ENCODE measurements at places on chromosomes 5 and 9.

GRCh38 chr5:114782869-114783268 lies 386.8 kb downstream of the TRIM36 start:
- peak; percentile 48 for DNase-seq

DNA sequence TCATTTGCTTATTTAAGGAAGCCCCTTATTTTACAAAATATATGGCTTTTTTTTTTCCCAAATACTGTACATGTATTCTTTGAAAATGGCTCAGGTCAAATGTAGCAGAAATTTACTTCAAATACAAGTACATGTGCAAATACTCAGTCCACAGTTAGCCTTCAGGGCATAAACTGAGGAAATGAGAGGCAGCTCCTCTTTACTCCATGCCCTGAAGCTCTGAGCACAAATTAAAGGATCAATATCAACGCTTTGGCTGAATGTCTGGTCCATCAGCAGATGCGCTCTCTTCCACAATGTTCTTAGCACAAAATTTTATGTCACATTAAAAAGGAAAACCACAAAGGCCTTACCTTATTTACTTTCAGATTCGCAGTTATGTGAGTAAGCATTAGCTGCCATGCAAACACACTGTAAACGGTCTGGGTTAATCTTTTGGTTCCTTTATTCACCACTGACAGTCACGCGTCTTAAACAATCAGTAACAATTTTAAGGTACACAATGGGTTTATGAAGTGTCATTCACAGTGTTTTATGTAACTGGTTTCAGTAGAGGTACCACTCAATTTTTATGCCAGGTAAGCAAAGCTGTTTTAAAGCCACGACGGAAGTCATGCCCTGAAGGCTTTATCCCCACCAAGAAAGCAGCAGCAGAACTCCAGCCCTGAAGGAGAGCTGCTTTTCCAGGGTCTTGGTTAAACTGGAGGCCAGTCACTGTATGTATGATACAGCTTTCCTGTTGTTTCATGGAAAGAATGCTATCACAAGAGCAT lies 103.4 kb downstream of the OTULIN start:
- DNase-seq = no peak

- no peak for DNase-seq
Observed at GRCh38 chr5:66602621-66603020, 6.4 kb downstream of the MAST4 start.

DNA sequence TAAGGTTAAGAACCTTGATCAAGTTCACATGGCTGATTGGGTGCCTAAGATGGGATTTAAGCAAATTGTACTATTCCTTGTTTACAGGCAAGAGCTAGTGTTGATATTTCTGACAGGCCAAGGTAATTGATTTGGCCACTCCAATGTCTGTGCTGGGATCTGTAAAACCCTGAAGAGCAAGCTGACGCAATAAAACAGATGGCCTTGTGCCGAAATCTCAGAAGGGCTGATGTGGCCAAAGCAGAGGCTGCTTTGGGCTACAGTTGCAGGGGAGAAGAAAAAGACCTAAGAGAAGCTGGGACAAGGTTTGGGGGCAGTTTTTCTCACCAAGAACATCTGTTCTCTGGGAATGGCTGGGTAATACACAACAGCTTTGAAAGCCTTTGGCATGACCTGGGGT lies 463.2 kb upstream of the ZNF608 start:
- no peak for DNase-seq

- no peak for DNase-seq
Observed at GRCh38 chr5:170892196-170892595, 30.4 kb downstream of the RANBP17 start.

DNA sequence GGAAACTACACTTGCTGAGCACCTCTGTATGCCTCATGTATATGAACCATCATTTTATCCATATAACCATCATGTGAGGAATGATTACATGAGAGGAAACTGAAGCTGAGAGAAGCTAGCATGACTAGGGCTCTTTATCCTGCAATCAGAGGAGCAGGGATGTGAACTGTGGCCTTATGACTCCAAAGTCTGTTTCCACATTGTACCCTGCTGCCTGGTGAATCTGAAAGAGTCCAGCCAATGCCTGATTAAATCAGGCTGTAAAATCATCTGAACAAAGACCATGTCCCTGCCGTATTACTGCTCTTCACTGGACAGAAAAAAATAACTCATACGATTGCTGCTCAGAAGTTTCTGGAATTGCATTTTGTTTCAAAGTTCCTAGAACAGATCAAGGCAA lies 67.0 kb downstream of the LPAR1 start:
- no peak for DNase-seq

- peak; percentile 35 for DNase-seq
Observed at GRCh38 chr9:133306242-133307204, 29.5 kb downstream of the SURF6 start.

DNA sequence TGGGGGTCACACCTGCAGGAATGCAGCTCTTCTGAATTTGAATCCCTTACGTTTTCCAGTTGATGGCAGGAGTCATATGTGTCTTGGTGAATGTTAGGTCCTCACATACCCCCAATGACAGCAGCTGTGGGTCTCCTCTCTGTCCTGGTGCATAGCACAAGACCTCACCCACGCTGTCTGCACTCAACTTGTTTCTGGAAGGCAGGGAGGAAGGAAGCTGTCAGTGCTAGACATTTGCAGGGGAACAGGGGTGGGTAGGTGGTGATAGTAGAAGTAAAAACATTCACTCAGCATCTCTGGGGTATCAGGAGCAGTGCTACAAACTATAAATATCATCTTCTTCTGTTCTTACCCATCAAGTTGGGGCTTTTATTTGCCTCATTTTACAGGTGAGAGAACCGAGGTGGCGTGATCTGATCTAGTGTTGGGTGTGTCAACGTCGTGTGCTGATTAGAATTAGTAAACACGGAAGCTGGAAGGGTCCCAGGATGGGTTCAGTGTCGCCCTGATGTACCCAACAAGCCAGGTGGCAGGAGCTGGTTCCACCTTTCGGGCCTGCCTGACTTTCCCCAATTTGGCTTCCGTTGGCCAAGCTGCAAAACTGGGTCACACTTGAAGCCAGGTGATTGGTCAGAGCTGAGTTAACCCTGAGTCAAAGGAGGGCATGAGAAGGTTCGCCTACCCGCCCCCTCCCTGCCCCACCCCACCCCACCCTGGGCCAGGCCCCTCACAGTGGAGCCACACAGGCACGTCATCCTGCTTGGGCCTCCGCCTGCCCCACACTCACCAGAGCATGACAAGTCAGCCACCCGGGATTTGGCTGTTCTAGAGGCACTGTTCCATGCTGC lies 15.8 kb downstream of the ERGIC1 start:
- no peak for DNase-seq
